Smooth muscle cell of trachea (primary cell): ENCODE measurements at places on chromosomes 11 and 22. TPM values are rescaled to one million over a fixed set of nuclear protein-coding genes. Genes with fewer than 3 reads are reported as not detected.

The TTC36 gene
- 0.15 and 1.3 TPM in 2 replicates for total RNA-seq

The GAS2L1 gene
- 11.3 and 15.4 TPM in 2 replicates for total RNA-seq

The SOX6 gene
- total RNA-seq, result 0.87 and 1.8 TPM in 2 replicates

The APOBEC3F gene
- total RNA-seq, result 5.7 and 6.6 TPM in 2 replicates

The FAM227A gene
- 1.2 and 2.0 TPM in 2 replicates for total RNA-seq

The HBG2 gene
- not detected in 2 replicates for total RNA-seq

The FAM89B gene
- 11.8 and 30.3 TPM in 2 replicates for total RNA-seq

The KRTAP5-9 gene
- not detected in 2 replicates for total RNA-seq

The KDM4D gene
- 0.66 and 1.2 TPM in 2 replicates for total RNA-seq

The DCHS1 gene
- 24.4 and 39.2 TPM in 2 replicates for total RNA-seq

The DRD2 gene
- under 0.01 and 0.17 TPM in 2 replicates for total RNA-seq

The LDLRAD3 gene
- 2.5 and 11.1 TPM in 2 replicates for total RNA-seq

The KRTAP5-8 gene
- not detected in 2 replicates for total RNA-seq

The IGLL5 gene
- total RNA-seq, result not detected in 2 replicates

The NECTIN1 gene
- 2.0 and 3.3 TPM in 2 replicates for total RNA-seq

The CEND1 gene
- 2.2 and 2.8 TPM in 2 replicates for total RNA-seq

The TMEM138 gene
- 14.7 and 25.3 TPM in 2 replicates for total RNA-seq

The MIOX gene
- 0.15 TPM in 1 of 2 replicates, not detected in the other for total RNA-seq

The ENDOD1 gene
- total RNA-seq, result 62.4 and 79.2 TPM in 2 replicates

The HRAS gene
- 49.5 and 62.4 TPM in 2 replicates for total RNA-seq

The OR52I2 gene
- not detected in 2 replicates for total RNA-seq

The TOMT gene
- 0.17 TPM in 1 of 2 replicates, not detected in the other for total RNA-seq

The MMP8 gene
- total RNA-seq, result under 0.01 and 0.33 TPM in 2 replicates

The LDHAL6A gene
- not detected in 2 replicates for total RNA-seq

The RAG2 gene
- not detected in 2 replicates for total RNA-seq
